ENCODE measurements at places on chromosomes 4 and X.

DNA sequence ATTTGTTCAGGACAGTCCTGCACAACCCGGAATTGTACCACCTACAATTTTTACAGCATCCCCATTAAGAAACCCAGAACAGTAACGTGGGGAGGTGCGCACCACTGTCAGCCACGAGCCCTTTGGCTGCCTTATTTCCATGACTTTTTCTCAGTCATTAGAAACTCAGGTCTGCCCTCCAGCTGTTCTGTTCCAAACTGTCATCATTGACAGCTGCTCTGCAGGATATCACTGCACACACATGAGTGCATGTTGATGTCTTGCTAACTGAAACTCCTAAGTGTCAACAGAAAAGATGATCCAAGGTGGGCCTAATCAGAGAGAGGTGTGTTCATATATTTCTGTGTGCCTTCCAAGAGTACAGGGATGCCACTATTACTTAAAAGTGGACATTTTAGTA is 123.4 kb downstream of the PARM1 start:
- no peak for DNase-seq

- no peak for DNase-seq
Measured at GRCh38 chr4:53994382-53995102, 69.9 kb downstream of the CHIC2 start.

- no peak for DNase-seq
Measured at GRCh38 chrX:123399709-123400108, 215.6 kb downstream of the GRIA3 start.

DNA sequence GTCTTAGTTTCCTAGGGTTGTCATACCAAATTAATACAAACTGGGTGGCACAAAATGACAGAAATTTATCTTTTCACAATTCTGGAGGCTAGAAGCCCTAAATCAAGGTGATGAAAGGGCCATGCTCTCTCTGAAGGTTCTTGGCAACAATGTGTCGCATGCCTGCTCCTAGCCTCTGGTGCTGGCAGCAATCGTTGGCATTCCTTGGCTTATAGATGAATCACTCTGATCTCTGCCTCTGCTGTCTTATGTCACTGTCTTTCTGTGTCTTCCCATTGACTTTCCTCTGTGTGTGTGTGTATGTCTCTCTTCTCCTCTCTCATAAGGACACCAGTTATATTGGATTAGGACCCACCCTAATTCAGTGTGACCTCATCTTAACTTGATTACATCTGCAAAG is 15.9 kb upstream of the INTU start:
- DNase-seq, result no peak

Measured in stimulated activated CD8-positive, alpha-beta memory T cell treated with anti-CD3 and anti-CD28 coated beads, Interleukin-15, amount 100 ng/mL, for 1 hour (primary cell).